ENCODE measurements at places on chromosomes 11 and 22.

DNA sequence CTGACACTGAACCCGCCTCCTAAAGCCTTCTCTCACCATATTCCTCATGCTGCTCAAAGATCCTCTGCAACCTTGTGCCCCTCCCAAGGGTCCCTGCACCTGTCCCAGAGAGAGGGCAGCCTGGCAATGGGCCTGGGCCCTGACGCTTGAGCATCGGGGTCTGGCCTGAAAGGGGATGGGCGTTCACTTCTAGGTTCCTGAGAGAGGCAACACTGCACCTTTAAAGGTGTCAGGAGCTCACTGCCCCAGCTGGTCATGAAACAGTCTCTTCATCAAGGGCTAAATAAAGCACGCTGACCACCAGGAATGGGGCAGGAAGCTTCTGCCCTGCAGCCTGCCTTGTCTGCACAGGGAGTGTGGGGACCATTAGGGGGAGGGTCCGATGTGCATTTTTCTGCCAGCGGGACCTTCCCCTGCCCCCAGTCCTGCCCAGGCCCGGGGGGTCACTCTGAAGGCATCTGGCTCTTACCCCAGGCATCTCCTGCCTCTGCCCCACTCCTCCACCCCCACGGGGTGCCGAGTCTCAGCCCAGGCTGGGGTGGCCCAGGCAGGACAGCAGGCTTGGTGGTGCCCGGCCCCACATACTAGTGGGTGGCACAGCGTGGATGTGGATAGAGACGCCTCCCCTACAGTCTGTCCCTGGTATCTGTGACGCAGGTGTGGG lies 3.5 kb downstream of the C11orf21 start:
- DNase-seq, result no peak

GRCh38 chr11:46725338-46726205 lies 6.6 kb downstream of the F2 start:
- DNase-seq, result no peak

GRCh38 chr11:109138196-109138595 lies 283.8 kb upstream of the C11orf87 start:
- no peak for DNase-seq

GRCh38 chr11:116984186-116984585 lies 114.0 kb downstream of the SIK3 start:
- no peak for DNase-seq

DNA sequence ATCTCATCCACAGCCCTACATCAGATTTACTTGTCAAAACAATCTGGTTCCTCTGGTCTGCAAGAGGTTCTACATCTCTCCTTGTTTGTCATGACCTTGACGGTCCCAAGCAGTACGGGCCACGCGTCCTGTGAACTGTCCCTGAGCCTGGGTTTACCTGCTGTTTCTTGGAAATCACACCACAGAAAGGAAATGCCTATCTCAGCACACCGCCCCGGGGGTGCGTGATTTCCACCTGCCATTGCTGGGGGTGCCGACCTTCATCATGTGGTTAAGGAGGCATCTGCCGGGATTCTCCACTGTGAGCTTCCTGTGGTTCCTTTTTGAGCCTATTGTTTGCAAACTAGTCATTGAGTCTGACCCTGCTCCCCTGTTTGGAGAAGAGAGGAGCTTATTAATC lies 1363.4 kb downstream of the BRD1 start:
- no peak for DNase-seq
